ENCODE measurements at places on chromosomes 7 and 10.

DNA sequence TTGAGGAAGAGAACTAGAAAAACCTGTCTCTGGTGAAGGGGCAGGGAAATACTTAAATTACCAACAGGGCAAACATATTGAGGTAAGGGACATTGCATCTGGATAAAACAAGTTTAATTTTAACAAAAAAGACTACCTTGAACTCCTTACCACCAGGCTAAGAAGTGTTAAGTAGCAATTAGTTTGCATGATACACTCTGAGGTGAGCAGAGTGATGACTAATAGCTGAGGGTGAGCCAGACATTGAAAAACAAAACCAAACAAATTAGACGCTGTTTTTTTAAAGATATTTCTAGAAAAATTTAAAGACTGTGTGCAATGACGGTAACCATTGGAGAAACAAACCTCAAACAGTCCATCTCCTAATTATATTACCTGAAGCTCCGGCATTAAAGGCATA is 105.9 kb downstream of the ANKRD7 start:
- DNase-seq = no peak

GRCh38 chr10:60209874-60210570 is 179.7 kb downstream of the ANK3 start:
- DNase-seq = no peak

DNA sequence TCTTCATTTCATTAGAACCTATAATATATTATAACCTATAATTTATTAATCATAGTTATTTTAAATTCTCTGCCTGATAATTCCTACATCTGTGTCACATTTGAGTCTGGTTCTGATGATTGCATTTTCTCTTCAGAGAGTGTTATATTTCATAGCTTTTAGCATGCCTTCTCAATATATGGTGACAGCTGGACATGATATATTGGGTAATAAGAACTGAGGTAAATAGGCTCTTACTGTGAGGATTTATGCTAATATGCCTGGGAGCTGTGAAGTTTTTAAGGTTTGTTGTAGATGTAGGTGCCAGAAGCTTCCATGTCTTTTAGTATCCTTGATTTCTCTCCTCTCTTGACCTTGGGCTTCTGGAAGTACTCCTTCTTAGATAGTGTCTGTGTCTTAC is 325.9 kb upstream of the SEMA3D start:
- DNase-seq = no peak

- no peak for DNase-seq
Measured at GRCh38 chr10:121167534-121168243, 316.5 kb downstream of the WDR11 start.

GRCh38 chr10:68096913-68097516 is 12.3 kb upstream of the MYPN start:
- no peak for DNase-seq

- no peak for DNase-seq
Measured at GRCh38 chr7:30785786-30786185, 14.6 kb downstream of the MINDY4 start.

- no peak for DNase-seq
Measured at GRCh38 chr10:77946084-77946483, 19.5 kb upstream of the DLG5 start.

DNA sequence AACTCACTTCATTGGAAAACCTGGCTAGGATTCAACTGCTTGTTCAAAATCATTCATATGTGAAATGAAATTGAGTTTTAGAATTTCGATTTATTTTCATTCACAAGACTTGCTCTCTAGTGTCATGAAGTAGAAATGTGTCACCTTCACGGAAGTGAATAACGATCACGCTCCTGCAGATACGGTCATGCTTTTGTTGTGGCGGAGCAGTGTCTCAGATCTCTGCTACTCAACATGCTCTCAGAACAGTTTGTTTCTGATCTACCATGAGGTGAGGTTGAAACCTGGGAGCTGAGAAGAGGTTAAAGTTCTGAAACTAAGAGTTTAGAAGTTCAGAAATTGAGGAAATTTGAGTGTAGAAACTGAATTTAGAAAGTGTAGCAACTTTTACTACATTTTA is 13.8 kb upstream of the PITRM1 start:
- no peak for DNase-seq

DNA sequence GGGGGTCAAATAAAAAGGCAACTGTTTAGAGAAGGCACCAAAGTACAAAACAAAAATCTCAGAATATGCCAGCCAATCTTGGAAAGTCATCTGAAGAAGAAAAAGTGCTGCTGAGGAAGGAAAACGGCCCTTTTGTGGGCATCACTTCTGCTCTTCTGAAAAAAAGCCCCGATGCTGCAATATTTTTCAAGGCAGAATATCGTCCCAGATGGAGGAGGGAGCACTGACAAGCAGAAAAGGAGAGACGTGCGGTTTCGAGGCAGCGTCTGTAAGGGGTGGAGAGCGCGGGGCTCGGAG is 959 bp upstream of the ATRNL1 start:
- no peak for DNase-seq

DNA sequence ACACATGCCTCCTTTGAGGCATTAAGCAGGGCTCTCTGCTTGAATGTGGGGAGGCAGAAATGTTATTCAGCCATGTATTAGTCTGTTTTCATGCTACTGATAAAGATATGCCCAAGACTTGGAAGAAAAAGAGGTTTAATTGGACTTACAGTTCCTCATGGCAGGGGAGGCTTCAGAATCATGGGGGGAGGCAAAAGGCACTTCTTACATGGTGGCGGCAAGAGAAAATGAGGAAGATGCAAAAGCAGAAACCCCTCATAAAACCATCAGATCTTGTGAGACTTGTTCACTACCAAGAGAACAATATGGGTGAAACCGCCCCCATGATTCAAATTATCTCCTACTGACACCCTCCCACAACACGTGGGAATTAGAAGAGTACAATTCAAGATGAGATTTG is 37.9 kb downstream of the ST7 start:
- DNase-seq = no peak

- no peak for DNase-seq
Measured at GRCh38 chr7:156827587-156828203, 65.3 kb downstream of the LMBR1 start.

Data from T-helper 9 cell (primary cell).